ENCODE measurements at places on chromosomes 5 and 9.

DNA sequence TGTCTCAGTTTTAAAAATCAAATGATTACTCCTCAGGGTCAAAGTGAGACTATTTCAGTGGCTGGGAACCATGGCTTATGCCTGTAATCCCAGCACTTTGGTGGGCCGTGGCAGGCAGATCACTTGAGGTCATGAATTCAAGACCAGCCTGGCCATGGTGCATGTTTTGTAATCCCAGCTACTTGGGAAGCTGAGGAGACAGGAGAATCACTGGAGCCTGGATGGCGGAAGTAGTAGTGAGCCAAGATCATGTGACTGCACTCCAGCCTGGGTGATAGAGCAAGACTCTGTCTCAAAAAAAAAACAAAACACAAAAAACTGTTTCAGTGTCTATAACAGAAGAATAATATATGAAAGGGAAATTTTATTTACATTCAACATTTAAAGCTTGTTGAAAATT, 182.9 kb downstream of the ARHGEF28 start:
- DNase-seq, result no peak

DNA sequence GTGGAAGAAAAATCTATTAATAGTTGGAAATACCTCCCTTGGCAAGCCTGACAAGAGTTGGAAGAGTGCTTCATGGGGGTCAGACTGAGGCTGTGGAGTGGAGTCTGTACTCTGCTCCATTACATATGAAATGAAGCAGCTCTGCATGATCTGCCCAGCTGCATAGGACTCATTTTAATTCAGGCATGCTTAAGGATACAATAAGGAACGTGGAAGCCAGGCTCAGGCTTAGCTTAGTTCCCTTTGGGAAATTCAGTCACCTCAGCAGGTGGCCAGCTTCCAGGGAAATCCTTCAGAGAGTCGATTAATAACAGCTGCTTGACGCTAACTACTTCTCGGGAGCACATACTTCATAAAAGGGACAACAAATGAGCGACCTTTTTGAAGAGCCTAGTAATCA, 1672.9 kb upstream of the WWC1 start:
- DNase-seq, result no peak

- no peak for DNase-seq
These were observed 454.5 kb upstream of the ZNF608 start for GRCh38 chr5:125200866-125201373.

DNA sequence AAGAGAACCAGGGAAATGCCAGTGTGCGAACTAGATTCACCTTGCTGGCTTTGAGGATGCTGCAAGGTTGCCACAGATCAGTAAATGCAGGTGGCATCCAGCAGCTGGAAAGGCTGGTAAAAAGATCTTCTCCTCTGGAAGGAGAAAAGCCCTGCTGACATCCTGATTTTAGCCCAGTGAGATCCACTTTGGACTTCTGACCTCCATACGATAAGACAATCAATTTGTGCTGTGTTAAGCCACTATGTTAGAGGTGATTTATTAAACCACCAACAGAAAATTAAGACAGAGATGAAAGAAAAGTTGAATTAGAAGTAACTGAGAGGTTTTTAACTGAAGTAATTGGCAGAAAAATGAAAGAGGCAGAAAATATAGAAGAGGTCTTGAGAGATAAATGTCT, 283.8 kb upstream of the CDH12 start:
- DNase-seq, result no peak

- no peak for DNase-seq
These were observed 28.2 kb downstream of the COL15A1 start for GRCh38 chr9:98971915-98972223.

DNA sequence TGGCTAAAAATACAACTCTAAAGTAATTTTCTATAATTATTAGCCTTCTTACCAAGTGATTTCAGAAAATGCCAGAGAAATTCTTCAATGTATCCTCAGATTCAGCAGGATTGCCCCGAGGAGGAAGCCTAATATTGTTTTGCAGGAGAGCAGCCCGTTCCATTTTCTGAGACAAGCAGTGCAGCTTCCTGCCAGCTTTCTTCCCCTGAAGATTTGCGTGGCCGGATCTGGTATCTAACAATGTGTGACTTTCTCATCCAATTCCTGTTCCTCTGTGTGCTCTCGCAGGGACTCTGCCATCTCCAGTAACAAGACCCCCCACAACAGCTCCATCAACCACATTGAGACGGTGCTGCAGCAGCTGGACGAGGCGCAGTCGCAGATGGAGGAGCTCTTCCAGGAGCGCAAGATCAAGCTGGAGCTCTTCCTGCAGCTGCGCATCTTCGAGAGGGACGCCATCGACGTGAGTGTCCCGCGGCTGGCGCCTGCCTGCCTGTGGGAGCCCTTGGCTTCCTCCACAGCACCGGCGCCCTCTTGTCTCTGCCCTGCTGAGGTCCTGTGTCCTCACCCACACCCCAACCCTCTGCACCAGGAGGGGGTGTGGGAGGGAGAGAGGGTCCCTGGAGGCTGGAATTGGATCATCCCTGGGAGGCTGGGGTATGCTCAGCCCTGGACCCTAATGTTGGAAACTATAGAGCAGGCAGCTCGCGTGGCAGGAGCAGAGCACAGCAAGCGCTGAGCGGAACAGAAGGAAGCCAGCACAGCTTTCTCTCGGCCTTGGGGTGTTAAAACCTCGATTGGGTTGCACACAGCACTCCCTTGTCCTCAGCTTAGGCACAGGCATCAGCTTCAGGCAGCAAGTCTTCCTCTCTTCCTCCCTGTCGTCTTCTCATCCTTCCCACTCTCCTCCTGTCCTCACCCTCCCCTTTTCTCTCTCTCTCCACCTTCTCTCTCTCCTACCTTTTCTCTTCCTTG, 216.2 kb downstream of the TRIO start:
- DNase-seq, result no peak

- no peak for DNase-seq
These were observed 20.0 kb upstream of the ARSB start for GRCh38 chr5:79005151-79005550.

GRCh38 chr5:53974021-53974420, 336.4 kb downstream of the ARL15 start:
- no peak for DNase-seq

GRCh38 chr9:97889941-97890887, 32.1 kb downstream of the TRMO start:
- no peak for DNase-seq

- no peak for DNase-seq
These were observed 52.8 kb downstream of the DIAPH1 start for GRCh38 chr5:141565826-141566570.

- DNase-seq, result peak; percentile 47
These were observed 297.6 kb downstream of the NTRK2 start for GRCh38 chr9:84966876-84967830.

- no peak for DNase-seq
These were observed 11.2 kb upstream of the ENC1 start for GRCh38 chr5:74651710-74652109.

DNA sequence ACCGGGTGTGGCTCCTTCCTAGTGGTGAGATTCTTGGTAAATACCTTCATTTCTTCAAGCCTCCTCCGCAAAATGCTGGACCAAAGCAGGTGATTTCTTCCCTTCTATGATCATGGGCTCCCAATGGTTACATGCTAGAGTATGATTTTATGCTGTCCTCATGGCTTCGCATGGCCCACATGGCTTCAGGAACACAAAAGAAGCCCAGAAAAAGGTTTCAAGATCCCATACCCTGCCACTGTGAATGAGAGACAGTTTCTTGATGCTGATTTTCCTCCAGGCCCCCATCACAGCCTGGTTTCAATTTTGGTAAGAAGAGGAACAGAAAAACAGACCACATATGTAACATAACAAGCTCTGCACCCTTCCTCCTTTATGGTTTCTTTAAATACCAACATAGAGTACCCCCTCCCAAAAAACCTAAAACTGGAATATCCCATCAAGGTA, 2.4 kb upstream of the RXFP3 start:
- DNase-seq, result no peak

DNA sequence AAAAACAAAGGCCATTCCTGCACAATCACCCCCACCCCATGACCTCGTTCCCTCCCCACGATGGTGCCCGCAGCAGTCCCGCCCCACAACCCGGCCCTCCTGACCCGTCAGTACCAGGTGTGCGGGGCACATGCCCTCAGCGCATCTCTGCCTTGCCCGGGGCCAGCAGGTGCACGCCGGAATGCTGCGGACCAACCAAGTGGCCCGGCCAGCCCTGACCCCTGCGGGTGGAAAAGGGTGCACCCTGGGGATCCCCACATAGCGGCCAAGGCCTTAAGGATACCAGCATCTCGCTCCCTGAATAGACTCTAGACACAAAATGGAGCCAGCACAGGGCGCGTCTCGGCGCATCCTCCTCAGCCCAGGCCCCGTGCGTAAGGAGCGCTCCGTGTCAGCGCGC, 6.0 kb downstream of the SFXN1 start:
- no peak for DNase-seq

DNA sequence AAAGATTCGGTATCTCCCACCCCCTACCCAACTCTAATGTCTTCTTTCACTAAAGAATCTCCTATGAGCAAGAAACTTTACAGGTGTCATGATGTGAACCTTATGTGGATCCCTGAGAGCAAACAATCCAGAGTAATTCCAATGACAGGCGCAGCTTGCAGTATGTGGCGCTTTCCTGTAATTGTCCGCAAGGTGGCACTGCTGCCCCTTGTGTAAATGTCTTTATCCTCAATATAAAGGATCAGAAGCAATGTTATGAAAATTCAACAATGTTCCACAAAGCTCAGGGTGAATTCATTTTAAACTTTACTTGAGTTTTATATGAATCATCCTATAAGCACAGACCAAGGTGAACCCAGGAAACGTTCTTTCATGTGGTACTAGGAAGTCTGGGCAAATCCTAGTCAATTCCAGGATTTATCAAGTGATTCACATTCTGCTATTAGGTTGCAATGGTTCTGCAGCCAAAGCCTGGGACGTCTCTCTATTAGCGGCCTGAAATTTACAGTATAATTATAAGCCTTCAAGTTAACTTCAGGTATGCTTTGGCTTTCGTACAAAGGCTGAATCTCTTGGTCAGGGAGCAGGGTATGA, 113.7 kb downstream of the TRPM6 start:
- DNase-seq, result peak; percentile 71

- DNase-seq, result no peak
These were observed 15.0 kb upstream of the FBP1 start for GRCh38 chr9:94654165-94654894.

DNA sequence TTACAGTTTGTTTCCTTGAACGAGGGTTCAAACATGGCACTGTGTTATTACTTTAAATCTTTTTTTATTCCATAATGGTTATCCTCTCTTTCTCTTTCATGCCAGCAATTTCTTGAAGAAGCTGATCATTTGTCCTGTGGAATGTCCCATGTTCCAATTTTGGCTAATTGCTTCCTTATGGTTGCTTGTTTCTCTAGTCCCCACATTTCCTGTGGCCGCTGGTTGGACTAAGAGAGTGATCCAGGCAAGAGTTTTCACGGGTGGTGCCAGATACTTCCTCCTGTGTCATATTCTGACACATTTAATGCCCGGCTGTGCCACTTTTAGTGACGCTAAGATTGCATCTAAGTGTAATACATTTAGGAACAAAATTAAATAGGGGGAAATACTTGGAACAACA, 83.8 kb upstream of the FAM169A start:
- no peak for DNase-seq

DNA sequence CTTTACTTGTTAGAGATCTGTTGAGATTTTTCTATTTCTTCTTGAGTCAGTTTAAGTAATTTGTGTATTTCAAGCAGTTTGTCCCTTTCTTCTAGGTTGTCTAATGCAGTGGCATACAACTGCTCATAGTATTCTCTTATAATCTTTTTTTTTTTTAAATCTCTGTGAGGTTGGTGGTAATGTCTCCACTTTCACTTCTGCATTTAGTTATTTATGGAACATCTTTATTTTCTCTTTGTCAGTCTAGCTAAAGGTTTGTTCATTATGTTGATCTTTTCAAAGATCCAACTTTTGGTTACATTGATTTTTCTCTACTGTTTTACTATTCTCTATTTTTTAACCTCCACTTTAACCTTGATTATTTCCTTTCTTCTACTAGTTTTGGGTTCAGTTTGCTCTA, 13.8 kb downstream of the FOXE1 start:
- DNase-seq, result no peak

- no peak for DNase-seq
These were observed 116.4 kb downstream of the APBA1 start for GRCh38 chr9:69555802-69556201.

DNA sequence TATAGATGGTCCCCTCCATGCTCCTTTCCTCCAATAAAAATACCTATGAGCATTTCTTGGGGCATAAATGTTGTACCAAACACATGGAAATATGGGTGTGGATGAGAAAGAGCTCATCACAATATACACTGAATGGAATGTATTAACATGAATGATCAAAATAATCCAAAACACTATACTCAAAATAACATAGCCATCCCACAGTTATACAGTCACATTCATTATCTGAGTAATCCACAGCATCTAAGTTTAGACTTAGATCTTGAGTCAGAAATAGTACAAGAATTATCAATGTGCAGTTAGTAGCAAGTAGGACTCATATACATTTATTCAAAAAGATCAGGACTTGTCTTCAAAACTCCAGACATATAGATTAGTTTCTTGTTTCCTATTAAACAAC, 175.2 kb upstream of the NREP start:
- DNase-seq, result no peak

- no peak for DNase-seq
These were observed 44.7 kb upstream of the PHYKPL start for GRCh38 chr5:178277346-178277745.

- no peak for DNase-seq
These were observed 161.4 kb downstream of the GIN1 start for GRCh38 chr5:102958481-102959011.

- no peak for DNase-seq
These were observed 180.1 kb upstream of the MVB12B start for GRCh38 chr9:126146254-126147145.

DNA sequence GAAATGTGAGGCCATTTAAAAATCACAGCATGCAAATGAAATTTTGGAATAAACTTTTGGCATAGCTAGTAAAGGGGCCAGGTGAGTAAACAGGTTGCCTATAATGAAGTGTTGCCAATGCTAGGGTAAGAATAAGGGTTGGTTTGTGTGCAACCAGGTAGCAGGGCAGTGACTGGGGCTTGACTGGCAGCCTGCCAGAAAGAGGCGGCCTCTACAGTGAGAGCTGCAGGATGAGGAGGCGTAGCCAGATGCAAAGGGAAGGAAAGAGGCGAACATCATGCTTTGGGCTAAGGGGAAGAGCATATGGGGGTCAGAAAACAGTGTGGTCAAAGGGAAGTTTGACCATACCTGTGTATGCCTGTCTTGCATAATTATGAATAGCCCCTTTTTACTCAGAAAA, 70.6 kb downstream of the MAST4 start:
- no peak for DNase-seq

DNA sequence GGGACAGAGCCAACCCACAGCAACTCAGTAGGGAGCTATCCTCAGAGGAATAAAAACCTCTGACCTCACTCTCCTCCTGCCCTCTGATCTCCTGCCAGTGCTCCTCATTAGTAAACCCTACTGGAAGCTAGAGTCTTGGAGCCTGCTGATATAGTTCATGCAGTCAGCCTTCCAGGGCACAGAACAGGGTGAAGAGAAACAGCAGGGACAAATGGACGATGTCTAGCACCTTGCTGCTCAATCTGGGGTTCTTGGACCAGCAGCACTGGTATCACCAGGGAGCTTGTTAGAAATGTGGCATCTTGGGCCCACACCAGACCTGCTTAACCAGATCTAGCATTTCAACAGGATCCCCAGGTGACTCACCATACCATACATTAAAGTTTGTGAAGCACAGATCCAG, 5.5 kb upstream of the GALNT12 start:
- no peak for DNase-seq

All from caudate nucleus (tissue), 63 donors.